GOT3 (cell line): ENCODE measurements at places on chromosomes 12 and 14.

- DNase-seq: no peak
Observed at GRCh38 chr14:29028973-29029582, 262.5 kb downstream of the FOXG1 start.

- no peak for DNase-seq
Observed at GRCh38 chr12:81500788-81501187, 258.4 kb downstream of the PPFIA2 start.

DNA sequence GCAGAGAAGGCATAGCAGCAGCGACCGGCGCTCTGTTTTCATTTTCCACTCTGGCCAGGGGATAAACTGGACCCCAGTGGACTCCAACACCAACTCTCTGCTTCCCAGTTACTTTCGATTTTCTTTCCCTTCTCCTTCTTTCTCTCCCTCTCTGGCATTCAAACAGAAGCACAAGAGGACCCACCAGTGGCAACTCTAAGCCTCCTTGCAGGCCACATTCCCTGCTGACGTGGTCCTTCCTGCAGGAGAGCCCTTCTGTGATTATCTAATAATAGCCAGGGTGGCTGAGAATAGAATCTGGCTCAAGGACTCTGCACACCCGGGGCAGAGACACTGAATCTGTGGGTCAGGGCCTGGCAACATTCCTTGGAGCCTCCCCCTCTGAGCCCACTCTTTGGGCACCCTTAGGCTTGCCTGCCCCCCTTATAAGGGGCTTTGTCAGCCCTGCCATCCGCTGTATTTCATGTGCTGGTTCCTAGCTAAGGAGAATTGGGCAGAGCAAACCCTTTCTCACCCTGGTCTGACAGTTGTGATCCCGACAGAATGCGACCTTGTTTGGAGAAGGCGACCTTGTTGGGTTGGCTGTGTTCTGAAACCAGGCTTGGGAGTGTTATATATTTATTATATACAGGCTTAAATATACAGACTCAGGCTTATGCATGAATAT, 8.2 kb upstream of the HOXC6 start:
- DNase-seq: no peak

DNA sequence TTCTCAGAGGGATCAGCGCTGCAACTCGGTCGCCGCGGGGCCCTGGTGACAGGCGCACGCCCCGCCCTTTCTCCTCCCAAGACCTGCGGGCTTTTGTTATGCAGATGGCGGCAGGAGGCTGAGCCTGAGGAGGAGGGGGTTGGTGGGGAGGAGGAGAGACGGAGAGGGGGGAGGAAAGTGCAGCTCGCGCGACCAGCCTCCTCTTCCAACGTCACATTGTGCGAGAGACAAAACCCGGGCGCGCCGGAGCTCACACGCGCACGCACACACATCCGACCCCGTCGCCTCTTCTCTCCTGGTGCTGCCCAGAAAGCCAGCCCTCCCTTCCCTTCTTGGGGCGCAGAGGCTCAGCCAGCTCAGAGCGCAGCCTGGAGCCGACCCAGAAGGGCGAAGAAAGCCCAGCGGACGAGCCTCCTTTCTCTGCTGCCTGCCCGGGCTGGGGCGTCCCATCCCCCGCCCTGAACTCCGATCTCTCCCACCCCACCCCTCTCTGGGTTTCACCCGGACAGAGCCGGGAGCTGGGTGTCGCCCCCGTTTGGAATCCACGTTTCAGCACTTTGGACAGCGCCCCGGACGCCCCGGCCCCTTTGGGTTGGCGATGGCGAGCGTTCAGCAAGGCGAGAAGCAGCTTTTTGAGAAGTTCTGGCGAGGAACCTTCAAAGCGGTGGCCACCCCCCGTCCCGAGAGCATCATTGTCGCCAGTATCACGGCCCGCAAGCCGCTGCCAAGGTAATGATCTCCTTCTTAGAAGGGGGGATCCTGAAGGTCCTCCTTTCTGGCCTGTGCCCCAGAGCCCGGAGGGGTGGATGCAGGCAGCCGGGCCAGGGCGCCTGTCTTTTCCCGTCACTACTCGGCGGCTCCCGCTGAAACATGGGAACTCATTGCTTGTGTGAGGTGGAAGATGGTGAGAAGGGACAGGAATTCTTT, at the start of gene SRRM4:
TSS of gene SRRM4 (plus strand) at position 257 of the 927 bp plus-strand sequence. CDS start at position 599, 342 bp downstream.
- no peak for DNase-seq

DNA sequence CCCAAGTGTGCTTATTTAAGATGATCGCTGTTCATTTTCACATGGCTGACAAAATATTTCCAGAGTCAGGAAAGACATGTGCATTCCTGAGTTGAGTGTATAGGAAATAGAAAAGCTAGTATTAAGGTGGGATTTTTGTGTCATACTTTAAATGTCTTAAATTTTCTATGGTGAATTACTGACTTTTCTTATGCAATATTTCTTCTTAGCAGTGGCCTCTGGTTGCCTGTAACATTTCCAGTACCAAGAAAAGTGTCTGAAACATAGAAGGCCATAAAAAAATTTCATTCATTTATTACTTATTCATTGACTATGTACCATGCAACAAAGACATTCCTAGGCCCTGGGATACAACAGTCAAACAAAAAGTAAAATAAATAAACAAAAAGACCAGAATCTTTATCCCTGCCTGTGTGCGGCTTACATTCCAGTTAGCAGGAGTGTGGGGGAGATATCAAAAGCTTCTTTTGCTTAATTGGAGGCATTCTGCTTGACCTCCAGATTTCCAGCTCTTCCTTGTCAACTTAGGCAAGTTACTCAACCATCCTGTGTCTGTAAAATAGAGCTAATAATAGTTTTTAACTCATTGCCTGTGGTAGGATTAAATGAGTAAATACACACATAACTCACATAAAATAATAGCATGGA, 216.3 kb upstream of the FLRT2 start:
- no peak for DNase-seq

DNA sequence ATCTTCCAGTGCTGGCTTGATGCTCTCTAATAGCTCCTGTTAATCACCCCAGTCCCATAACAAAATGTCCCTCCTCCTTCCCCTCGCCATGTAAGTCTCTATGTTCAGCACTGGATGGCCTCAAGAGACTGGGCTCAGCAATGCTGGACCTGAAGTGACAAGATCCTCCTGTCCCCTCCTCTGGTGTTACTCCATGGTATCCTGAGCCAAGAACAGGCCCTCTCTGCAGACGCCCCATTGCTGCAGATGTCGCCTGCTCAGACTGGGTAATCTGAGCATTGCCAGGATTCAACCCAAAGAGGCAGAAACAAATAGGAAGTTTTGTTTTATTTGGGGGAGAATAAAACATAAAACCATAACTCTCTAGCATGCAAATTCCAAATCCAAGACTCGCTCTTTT, 149.7 kb downstream of the NTF3 start:
- no peak for DNase-seq

GRCh38 chr12:10661338-10661737, 12.5 kb downstream of the STYK1 start:
- no peak for DNase-seq

- no peak for DNase-seq
Observed at GRCh38 chr14:100851946-100852620, 26.2 kb downstream of the MEG3 start.

DNA sequence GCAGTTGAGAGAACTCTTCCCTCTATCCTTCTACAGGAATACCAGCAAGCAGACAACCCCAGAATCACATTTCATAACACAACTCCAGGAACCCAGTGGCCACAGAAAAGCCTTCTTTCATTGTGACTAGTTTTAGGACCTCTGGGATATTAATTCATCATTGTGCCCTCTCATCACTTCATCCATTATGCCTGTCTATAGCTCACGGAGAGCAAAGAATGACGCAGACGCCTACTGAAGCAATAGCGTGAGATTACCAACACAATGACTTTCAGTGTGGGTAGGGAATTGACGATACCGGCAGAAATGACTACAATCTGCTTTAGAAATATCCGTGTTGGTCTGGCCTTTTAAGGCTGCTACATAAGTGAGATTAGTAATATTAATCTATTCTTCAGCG, 158.1 kb upstream of the FOXG1 start:
- DNase-seq: no peak

- no peak for DNase-seq
Observed at GRCh38 chr14:53441789-53442188, 288.7 kb upstream of the DDHD1 start.

DNA sequence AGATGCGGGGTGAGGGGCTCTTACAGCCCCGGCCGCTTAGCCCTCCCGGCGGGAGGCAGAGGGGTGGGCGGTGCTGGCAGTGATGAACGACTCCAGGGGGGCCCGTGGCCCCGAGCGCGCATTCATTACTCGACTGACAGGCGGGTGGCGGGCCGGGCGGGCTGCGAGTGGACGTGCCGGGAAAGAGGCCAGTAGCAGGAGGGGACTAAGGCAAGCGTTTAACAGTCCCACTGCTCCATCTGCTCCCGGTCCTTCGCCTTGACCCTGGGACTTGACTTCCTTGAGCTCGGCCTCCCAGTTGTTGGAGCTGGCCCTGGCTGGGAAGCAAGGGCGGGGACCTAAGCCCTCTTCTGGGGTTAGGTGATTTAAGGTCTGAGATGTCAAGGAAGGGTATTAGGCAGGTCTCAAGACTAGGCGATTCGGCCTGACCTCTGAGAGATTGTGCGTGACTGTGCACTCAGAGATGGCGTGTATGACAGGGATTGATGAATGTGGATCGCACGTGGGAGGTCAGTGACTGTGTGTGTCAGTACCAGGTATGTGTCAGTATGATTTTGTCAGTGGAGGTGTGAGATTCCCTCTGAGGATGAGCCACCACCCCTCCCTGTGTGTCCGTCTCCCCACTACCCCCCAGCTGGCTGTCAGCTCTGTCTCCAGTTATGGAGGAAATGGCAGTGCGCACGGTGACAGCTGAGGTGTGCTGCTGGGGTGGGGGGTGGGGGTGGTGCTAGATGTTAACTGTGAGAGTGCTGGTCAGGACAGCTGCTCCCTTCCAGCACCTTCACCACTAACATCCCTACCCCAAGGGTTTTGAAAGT, 3.6 kb upstream of the DNAJC22 start:
- DNase-seq: no peak

- DNase-seq: no peak
Observed at GRCh38 chr14:58299401-58300330, 1.3 kb downstream of the ARID4A start.

DNA sequence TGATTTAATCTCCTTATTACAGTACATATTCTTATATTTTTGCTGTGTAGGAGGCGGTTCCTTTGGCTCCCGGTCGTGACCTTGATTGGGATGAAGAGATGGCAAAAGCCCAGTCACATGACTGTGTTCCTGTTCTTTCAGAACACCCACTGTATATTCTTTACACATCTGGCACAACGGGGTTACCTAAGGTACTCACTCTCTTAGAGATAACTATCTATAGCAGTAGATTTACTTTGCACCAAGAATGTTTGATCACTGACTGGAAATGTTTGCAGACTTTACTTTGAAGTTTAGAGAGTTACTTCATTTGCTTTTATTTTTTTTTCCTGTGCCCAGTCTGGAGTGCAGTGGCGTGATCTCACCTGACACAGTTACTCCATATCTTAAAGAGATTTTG, 65.2 kb downstream of the ACSS3 start:
- DNase-seq: no peak

GRCh38 chr12:103441437-103442181, 54.2 kb downstream of the C12orf42 start:
- DNase-seq: no peak

DNA sequence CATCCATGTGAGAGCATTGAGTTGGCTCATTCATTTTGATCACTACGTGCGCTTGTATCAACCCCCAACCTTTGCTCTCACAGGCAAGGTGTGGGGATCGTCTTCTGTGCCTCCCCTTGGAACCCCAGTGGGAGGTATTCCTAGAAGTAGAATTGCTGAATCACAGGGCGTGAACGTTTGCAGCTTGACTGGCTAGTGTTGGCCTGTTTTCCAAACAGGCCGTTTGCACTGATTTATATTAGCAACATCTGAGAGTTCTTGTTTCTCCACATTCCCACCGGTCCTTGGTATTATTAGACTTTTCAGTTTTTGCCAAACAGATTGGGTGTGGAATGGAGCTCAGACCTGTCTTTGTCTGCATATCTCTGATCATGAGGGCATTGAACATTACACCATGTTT, 288.6 kb upstream of the PWP1 start:
- DNase-seq: no peak

DNA sequence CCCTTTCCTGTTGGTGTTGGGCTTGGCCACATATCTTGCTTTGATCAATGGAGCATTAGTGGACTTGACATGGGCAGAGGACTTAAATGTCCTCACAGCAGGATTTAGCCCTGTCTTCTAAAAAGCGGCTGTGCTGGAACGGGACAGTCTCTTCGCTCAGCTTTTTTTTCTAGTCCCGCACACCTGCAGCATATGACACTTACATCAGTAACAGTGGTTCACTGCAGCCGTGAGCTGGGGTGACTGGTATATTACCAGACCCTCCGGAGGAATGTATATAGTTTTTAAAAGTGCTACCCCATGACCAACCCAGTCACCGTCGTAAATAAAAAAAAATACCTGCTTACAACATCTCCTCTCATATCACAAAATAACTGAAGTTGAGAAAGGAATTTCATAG, 164.5 kb downstream of the CRADD start:
- no peak for DNase-seq

- no peak for DNase-seq
Observed at GRCh38 chr14:64444140-64444539, 21.2 kb upstream of the AKAP5 start.

DNA sequence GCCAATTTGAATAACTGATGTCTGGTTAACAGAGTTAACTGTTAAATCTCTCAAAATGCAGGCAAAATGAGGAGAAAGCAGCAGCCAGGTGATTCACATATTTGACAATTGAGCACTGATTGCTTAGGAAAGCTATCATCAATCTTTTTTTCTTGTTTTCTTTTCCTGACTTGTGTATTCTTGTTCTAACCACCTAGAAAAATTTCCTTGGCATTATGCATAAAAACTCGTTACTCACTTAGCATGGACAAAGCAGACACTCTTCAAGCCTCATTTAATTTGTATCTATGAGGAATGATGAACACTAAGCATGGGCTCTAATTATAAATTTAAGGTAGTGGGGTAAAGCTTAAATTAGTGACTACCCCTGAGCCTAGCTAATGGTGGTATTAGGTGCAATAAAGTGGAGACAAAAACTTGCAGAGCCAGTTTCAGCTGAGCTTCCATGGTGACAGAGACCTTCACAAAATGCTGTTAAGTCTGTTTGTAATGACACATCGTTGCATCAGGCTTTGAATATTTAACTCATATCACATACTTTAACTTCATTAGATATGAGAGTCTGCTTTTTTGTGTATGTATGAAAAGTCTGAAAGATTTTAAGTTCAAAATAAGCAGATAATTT, 52.0 kb downstream of the RASSF9 start:
- no peak for DNase-seq

- no peak for DNase-seq
Observed at GRCh38 chr14:94001501-94002396, 4.6 kb downstream of the CCDC197 start.

- no peak for DNase-seq
Observed at GRCh38 chr12:87469295-87469694, 559.9 kb downstream of the C12orf50 start.
